Progenitor cell of endocrine pancreas (in vitro differentiated cells): ENCODE measurements at places on chromosomes 7 and 10.
A peak's percentile ranks its signal among the peaks of the same experiment; 100 is the strongest.

GRCh38 chr10:126504063-126504760 is 115.9 kb upstream of the ADAM12 start:
- H3K4me1 ChIP-seq: no peaks in the 10 kb centered on the region
- H3K27me3 ChIP-seq: peaks cover 25% of the 10 kb centered on the region
- H3K36me3 ChIP-seq: no peaks in the 10 kb centered on the region
- peak; percentile 32 for DNase-seq
- H3K27ac ChIP-seq: no peak overlapping the region
- no peak overlapping the region for H3K4me3 ChIP-seq

DNA sequence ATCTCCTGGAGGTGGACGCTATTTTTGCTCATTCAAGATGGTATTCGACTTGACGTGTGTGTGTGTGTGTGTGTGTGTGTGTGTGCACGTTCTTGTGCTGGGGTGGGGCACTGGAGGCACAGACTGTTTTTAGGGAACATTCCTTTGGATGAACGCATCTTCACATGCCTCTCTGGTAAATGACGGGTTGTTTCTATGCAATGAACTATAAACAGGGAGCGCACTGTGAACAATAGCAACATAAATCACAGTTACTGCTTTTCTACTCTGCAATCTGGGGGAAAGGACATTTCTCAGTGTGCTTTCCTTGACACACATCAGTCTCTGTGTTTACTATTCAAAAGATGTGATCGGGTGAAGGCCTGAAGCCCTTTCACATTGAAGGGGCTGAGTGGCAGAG is 120.1 kb upstream of the PITRM1 start:
- peaks cover 48% of the 10 kb centered on the region for H3K27me3 ChIP-seq
- peak overlapping the region; percentile 50 for H3K27ac ChIP-seq
- H3K36me3 ChIP-seq: no peaks in the 10 kb centered on the region
- peaks cover 19% of the 10 kb centered on the region for H3K4me1 ChIP-seq
- H3K4me3 ChIP-seq: no peak overlapping the region

DNA sequence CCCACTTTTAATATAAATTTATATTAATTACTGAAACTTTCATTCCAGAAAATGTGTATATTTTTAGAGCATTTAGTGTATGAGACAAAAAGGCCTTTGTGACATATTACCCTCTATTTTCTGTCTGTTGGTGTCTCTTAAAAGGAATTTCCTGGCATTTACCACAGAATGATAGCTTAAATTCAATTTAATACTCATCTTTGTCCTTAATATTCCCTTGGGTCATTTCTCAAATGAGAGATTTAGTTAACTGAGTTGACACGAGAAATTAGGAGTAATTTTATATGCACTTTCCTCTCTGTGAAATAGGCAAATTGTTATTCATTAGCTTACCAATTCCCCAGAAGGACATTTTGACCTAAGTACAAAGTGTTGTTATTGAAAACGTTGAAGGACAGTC is 101.7 kb upstream of the CTTNBP2 start:
- H3K4me3 ChIP-seq: no peak overlapping the region
- no peak overlapping the region for H3K27ac ChIP-seq
- no peak for DNase-seq
- no peaks in the 10 kb centered on the region for H3K36me3 ChIP-seq

- H3K27ac ChIP-seq: no peak overlapping the region
- H3K4me3 ChIP-seq: no peak overlapping the region
- H3K27me3 ChIP-seq: no peaks in the 10 kb centered on the region
- DNase-seq: no peak
These were observed 112.2 kb downstream of the EXOC4 start for GRCh38 chr7:133364959-133365690.

DNA sequence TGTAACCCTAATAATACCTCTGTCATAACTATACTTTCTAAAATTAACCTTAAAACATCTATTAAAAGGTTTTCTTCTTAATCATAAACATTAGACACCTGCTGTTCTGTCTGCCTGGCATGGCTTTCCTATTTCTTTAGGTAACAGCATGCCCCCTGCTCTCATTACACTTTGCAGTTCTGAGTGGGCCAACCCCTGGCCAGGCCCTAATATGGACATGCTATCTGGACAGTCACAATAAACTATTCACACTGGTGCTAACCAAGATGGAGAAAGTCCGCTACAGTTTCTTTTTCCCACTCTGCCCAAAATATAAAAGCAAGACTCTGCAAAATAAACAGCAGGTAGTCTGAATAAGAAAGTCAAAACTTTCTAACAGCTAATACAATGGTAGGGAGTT is 84.0 kb downstream of the ELAPOR2 start:
- H3K4me3 ChIP-seq: no peak overlapping the region
- no peaks in the 10 kb centered on the region for H3K27me3 ChIP-seq
- peaks cover 4% of the 10 kb centered on the region for H3K36me3 ChIP-seq

GRCh38 chr7:30703756-30704155 is 21.5 kb upstream of the CRHR2 start:
- peaks cover 8% of the 10 kb centered on the region for H3K4me1 ChIP-seq
- peaks cover 3% of the 10 kb centered on the region for H3K27me3 ChIP-seq
- no peak overlapping the region for H3K27ac ChIP-seq
- DNase-seq: no peak

GRCh38 chr10:97494151-97494550 is 4.1 kb downstream of the MMS19 start:
- H3K4me3 ChIP-seq: no peak overlapping the region
- no peaks in the 10 kb centered on the region for H3K36me3 ChIP-seq
- peaks cover 13% of the 10 kb centered on the region for H3K4me1 ChIP-seq
- DNase-seq: no peak
- no peak overlapping the region for H3K27ac ChIP-seq

- H3K27ac ChIP-seq: no peak overlapping the region
- H3K4me3 ChIP-seq: no peak overlapping the region
- H3K36me3 ChIP-seq: peaks cover 2% of the 10 kb centered on the region
These were observed 18.6 kb downstream of the CACNB2 start for GRCh38 chr10:18158773-18159265.

DNA sequence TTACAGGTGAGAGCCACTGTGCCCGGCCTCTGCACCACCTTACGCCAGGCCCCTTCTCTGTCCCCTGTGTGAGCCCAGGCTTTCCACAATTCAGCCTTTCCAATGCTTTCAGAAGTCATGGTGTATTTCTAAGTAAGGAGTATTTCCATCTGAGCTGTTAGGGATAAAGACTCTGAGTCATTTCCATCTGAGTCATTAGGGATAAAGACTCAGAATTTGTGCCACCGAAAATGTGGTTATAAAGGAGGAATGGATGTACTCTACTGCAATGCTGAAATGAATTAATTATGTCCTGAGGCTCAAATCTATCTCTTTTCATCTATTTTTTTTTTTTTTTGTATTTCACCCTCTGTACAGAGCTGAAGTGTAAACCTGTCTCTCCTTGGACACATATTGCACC is 84.0 kb downstream of the GATA3 start:
- H3K36me3 ChIP-seq: no peaks in the 10 kb centered on the region
- DNase-seq: no peak
- no peak overlapping the region for H3K4me3 ChIP-seq
- no peaks in the 10 kb centered on the region for H3K4me1 ChIP-seq
- peaks cover 44% of the 10 kb centered on the region for H3K27me3 ChIP-seq
- no peak overlapping the region for H3K27ac ChIP-seq

DNA sequence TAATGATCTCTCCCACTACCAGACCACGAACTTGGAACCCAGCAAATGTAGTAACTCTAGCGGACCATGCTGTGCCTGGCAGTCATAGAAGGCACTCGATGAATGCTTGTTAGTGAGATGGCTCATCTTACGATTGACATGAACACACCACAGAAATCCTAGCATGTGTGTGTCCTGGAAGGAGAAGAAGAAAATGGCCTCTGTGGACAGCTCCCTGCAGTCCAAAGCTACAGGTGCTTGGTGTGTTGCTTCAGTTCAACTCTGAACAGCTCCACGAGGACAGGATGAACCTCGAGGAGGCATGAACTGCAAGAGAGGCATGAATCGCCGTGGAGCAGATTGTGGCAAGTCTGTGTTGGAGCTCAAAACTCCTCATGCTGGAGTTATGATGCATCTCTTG is 93.5 kb downstream of the KLF6 start:
- H3K4me1 ChIP-seq: peaks cover 10% of the 10 kb centered on the region
- no peak for DNase-seq

DNA sequence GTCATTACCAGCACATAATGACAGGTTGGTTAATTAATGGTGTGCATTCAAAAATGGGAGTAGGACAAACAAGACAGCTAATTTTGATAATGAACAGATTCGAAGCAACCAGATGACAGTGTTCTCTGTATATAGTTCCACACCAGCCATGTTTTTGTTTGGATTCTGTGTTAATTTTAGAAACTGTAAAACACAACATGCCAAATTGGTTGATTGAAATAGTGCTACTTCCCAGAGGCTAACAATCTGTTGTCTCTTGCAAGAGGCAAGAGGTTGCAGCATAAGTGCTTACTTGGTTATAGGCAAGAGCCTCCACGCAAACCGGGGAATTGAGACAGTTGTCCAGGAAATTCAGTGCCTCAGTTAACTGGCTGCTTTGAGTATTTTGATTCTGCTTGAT is 170.2 kb upstream of the HABP2 start:
- no peak overlapping the region for H3K27ac ChIP-seq
- peaks cover 48% of the 10 kb centered on the region for H3K27me3 ChIP-seq
- H3K4me1 ChIP-seq: peaks cover 11% of the 10 kb centered on the region
- no peak for DNase-seq

- DNase-seq: no peak
- H3K36me3 ChIP-seq: no peaks in the 10 kb centered on the region
- no peak overlapping the region for H3K4me3 ChIP-seq
- no peak overlapping the region for H3K27ac ChIP-seq
- H3K4me1 ChIP-seq: peaks cover 9% of the 10 kb centered on the region
- H3K27me3 ChIP-seq: peaks cover 4% of the 10 kb centered on the region
These were observed 54.2 kb downstream of the TRIL start for GRCh38 chr7:28903730-28904577.

DNA sequence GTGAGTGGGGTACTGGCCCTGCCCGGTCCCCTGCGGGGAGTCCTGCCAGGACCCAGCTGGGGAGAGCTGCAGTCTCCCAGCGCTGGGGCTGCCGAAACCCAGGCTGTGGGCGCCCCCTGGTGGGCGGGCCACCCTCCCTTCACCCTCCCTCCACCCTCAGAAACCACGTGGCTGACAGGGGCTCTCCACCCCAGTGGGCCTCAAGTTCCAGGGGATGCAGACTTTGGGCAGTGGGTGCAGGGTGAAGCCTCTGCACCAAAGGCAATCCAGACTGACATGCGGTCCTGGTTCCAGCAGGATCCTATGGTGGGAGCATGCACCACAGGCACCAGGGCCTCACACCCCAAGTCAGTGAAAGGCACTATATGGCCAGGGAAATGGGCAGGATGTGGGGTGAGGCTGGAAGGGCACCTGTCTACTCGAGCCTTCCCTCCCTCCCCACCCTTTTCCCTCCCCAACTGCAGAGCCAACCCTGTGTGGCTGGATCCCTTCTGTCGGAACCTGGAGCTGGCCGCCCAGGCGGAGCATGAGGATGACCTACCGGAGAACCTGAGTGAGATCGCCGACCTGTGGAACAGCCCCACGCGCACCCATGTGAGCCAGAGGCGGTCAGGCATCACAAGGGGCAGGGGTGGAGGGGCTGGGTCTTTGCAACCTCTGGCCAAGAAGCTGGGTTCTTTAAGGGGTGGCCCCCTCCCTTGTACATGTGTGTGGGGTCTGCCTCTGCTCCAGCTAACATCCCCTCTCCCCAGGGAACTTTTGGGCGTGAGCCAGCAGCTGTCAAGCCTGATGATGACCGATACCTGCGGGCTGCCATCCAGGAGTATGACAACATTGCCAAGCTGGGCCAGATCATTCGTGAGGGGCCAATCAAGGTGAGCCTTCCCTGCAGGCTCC is 38.8 kb downstream of the PSAP start:
- no peaks in the 10 kb centered on the region for H3K4me1 ChIP-seq
- H3K4me3 ChIP-seq: no peak overlapping the region
- H3K27ac ChIP-seq: no peak overlapping the region
- peaks cover 14% of the 10 kb centered on the region for H3K36me3 ChIP-seq

DNA sequence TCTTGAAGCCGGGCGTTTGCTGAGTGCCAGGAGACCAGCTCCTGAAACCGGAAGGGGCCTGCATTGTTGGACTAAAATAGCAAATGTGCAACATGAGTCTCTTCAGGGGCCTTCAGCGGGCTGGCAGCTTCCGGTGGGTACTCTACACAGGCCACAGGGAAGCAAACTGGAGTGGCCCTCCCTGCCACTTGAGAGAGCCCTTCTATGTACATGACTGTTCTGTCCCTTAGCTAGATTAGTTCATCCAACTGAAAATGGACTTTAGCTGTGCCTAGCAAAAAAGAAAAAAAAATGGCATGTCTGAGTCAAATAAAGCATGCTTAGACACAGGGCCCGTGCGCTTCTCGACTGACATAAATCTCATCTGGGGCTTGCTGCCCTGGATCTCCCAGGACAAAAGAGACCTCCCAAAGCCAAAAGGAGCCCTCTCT is 115.3 kb upstream of the TCF7L2 start:
- no peak overlapping the region for H3K27ac ChIP-seq
- H3K36me3 ChIP-seq: no peaks in the 10 kb centered on the region
- no peak for DNase-seq
- H3K4me1 ChIP-seq: peaks cover 41% of the 10 kb centered on the region

DNA sequence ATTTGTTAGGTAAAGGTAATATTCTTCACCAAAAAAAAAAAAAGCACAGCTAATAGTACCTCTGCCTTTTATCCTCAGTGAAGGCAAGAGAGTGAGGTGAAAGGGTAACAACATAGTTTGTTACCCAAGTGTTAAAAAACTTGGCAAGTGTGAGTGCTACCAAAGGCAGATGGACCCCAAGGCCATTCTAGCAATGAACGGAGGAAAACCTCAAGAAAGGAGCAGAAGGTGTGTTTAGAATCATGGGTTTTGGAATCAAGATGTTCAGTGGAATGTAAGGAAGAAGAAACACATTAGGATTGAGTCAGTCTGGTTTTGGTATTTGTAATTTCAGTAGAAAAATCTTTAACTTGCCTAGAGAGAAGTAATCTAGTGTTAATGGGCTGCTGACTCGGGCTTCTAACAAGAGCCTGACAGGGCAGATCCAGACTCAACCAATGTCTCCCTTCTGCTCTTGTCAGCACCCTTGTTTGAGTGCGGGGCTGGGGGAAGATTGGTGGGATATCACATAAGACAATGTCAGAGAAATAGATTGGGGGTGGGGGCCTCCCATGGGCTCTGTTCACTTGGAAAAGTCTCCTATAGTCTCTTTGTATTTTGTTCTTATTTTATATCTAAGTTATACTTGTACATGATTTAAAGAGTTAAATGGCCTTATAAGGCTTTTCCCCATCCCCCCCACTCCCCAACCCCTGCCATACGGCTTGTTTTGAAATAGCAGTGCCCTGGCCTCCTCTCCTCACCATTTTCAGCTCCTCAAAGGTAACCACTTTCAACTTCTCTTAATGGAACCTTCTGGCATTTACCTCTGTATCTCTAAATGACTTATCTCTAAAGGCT is 44.4 kb downstream of the SCD start:
- H3K4me1 ChIP-seq: peaks cover 11% of the 10 kb centered on the region
- no peak overlapping the region for H3K4me3 ChIP-seq
- H3K36me3 ChIP-seq: peaks cover 15% of the 10 kb centered on the region
- DNase-seq: no peak
- no peaks in the 10 kb centered on the region for H3K27me3 ChIP-seq
